ENCODE measurements at places on chromosomes 16 and 17.

- DNase-seq, result no peak
Measured at GRCh38 chr17:66185862-66186261, 6.1 kb downstream of the CEP112 start.

DNA sequence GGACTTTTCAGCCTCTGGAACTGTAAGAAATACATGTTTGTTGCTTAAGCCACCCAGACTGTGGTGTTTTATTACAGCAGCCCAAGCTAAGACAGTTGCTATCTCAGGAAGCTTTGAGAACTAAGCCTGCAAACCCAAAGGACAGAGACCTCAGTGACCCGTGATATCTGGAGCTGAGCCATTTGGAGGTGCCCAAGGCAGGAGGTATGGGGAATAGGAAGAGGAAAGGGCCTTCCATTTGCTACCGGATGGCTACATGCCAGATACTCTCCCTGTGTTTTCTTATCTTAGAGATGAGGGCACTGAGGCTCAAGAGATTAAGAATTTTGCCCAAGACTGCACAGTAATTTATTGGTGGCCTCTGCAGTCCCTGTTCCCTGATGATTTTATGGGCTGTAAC lies 622.1 kb upstream of the CDH5 start:
- DNase-seq, result peak; percentile 29

DNA sequence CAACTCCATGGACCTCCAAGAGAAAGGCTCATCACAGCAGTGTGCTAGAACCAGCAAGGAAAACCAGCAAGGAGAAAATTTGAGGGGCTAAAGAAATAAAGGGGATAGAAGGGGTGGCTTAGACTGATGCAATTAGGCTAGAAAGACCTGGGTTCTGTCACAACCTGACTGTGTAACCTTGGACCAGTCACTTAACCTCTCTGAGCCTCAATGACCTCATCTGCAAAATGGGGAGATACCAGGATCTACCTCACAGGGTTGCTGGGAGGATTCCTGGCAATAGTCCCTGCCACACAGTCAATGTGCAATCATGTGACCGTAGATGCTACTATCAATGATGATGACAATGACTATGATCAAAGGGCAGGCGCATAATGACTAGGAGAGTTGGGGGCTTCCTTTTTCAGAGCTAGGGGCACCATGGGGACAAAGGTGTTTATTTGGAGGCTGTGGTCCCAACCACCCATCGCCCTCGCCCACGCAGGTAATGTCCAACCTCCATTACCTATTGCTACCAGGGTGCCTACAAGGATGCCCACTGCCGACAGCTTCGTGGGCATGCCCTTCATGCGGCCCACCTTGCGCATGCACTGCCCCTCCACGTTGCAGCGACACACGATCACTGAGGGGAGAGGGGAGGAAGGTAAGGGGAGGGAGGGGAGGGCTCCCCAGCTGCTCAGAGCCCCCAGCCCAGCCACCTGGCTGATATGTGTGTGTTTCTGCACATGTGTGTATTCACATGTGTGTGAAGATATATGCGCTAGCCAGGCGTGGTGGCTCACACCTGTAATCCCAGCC lies 9.7 kb downstream of the CDH16 start:
- no peak for DNase-seq

DNA sequence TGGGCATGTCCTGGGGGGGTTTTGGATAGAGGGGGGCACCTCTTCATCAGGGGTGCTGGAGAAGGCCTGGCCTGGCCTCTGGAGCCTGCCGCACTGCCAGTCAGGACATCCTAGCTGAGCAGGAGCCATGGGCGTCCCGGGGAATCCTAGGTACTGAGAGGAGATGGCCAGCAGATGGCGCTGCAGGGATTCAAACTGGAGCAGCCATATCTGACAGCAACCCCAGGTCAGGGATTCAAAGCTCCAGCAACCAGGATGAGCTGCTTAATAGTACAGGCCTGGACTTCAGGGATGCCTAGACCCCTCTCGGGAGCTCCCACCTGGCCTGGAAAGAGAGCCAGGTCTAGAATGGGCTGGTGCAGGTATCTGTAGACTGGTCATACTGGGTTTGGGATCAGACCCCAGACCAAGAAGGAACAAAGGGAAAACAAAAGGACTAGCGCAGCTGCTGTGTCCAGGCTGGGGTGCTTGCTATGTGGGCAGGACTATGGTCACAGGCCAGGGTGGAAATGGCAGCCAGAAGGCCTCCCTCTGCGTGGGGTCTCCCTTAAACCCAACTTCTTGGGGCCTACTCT lies 306.9 kb upstream of the RBFOX1 start:
- peak; percentile 0 for DNase-seq
